ENCODE measurements at places on chromosomes 1 and 21.

GRCh38 chr1:246629030-246629429 is 62.8 kb downstream of the CNST start:
- no peak for DNase-seq

DNA sequence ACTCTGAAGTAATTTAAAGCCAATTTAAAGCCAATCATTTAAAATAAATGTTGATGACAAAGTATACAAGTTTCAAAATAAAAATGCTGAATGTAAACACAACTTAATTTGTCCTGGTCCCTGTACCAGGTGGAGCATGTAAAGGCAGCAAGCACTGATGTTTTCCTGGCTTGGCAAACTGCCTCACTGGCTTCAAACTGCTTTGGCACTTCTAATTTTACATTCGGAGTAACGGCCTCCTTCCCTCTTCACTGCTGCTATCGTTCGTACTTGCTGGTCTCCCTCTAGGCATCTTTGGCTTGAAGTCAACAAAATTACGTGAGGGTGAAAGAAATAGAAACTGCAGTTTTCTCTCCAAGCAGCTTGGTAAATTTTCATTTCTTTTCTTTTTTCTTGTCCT is 287.9 kb downstream of the LTN1 start:
- DNase-seq, result no peak

DNA sequence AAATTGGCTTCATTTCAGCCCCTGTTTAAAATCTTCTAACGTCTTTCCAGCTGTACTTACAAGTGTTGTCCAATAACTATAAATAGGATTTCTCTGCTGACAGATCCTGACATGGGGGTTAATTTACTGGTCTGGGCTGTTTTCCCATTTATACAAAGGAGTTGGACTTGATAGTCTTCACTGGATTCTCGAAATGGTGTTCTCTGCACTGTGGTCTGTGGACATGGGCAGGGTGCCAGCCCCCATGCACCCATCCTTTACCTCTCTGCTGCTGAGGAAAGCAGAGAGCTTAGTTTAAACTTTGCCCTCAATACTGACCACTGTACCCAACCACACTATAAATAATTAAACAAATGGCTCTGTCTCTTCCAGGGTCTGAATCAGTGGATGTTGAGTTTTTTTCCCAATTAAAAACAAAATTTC is 5.2 kb downstream of the DIO1 start:
- DNase-seq, result no peak

GRCh38 chr21:37432710-37433455 is 66.3 kb downstream of the DYRK1A start:
- no peak for DNase-seq

DNA sequence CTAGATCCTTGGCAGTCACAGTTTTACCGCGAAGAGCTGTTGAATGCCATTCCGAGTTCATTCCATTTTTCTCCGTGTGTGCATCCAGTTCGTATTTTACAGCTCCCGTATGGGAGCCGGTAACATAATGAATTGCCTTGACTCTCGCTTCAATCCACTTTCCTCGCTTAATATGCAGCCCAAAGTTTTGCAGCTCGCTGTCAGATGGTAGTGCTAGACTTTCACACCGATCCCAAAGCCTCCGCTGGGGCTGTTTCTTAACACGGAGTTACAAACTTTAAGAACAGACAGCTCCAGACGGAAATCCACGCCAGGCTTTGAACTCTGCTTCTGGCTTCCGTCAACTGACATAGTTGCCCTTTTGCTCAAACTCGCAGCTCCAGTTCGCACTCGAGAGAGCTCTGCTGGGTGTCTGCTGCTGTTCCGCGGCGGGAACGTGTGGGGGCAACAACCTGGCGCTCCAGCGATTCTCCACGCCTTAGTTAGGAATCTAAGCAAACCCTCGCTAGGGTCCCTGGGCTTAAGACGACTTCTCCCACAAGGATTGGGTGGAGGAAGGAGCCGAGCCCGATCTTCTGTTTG is 3.5 kb upstream of the ARID1A start:
- peak; percentile 54 for DNase-seq

GRCh38 chr1:195439661-195440060 is 1168.6 kb downstream of the KCNT2 start:
- DNase-seq, result no peak

DNA sequence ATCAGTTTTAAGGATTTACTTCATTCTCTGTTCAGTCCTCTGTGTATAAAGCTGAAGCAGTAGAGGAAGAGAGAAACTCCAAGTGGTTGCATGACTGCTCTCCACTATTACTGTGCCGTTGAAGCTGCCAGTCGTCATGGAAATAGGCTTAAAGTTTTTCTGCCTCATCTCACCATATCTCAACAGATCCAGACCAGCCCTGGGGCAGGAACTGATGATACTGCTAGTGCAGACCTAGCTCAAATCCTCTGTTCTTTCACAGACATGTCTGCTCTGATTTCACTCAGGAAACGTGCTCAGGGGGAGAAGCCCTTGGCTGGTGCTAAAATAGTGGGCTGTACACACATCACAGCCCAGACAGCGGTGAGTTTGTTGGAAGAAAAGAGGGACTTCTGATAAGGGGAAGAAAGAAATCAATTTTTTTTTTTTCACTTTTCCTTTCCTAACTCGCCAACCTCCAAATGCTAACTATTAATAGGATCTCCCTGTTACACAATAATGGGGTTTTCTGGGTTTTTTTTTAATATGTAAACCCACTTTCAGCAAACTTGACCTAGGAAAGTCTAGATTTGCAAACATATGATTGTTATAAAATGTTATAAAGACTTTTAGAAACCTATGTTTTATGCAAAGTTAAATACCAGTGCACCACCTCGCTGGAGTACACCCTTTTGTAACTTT is 22.2 kb upstream of the STRIP1 start:
- no peak for DNase-seq

GRCh38 chr1:38371505-38371844 is 324.9 kb upstream of the POU3F1 start:
- DNase-seq, result no peak

DNA sequence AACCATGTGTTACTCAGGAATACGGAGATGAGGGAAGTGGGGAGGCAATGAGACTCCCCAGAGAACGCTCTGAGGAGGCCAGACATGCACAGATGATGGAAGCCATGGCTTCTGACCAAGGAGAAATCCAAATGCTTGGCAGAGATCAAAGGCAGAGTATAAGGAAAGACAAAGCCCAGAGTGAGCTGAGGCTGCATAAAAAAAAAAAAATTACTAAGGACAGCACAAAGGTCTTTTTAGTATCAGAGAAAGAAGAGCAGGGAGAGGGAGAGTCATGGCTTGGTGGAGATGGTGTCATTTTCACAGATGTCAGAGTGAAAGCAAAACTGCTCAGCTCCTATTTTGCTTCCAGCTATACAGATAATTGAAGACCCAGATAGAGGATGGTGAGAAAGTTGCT is 8.1 kb upstream of the NCF2 start:
- no peak for DNase-seq

GRCh38 chr1:214791961-214792360 is 189.0 kb downstream of the CENPF start:
- no peak for DNase-seq

DNA sequence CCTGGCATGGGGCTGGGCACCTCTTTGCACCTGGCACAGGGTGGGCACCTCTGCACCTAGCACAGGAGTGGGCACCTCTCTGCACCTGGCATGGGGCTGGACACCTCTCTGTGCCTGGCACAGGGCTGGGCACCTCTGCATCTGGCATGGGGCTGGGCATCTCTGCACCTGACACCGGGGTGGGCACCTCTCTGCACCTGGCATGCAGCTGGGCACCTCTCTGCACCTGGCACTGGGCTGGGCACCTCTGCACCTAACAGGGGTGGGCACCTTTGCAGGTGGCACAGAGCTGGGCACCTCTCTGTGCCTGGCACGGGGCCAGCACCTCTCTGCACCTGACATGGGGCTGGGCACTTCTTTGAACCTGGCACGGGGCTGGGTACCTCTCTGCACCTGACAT is 29.4 kb upstream of the CCDC27 start:
- no peak for DNase-seq

GRCh38 chr1:73604739-73605138 is 593.2 kb downstream of the LRRIQ3 start:
- no peak for DNase-seq

- no peak for DNase-seq
These were observed 118.2 kb upstream of the ADGRL4 start for GRCh38 chr1:79124756-79125155.

DNA sequence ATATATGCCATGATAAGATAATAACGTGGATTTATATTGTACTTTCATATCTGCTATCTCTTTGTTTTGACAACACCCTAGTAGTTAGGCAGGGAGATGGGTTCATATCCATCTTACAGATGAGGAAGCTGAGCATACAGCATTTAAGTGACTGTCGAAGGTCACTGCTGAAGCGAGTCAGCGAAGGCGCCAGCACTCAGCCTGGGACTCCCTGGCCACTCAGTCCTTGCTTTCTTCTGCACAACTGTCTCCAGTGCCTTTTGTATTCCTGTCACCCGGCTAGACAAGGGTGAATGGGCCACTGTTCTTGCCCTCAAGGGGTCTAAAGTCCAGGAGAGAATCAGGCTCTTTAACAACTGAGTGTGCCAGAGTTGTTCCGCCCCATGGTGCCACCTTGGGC is 3.1 kb downstream of the ARHGEF10L start:
- DNase-seq, result no peak

GRCh38 chr1:228368801-228369607 is 37.6 kb downstream of the TRIM11 start:
- DNase-seq, result no peak

- DNase-seq, result no peak
These were observed 37.3 kb downstream of the MAST2 start for GRCh38 chr1:45840704-45841103.

- DNase-seq, result no peak
These were observed 43.5 kb upstream of the JAK1 start for GRCh38 chr1:65009724-65010420.

DNA sequence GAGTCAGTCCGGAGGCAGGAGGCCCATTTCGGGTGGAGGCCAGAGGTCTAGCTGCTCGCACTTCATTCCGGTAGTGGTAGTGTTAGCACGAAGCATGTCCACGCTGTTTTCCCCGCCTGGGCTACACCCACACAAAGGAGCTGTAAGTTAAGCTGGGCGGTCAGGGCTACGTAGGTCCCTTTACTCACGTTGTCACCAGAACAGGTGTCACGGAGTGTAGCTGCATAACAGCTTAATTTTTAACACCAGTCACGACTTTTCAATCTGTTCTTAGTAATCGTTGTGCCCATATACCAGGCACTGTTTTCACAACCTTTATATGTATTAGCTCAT is 15.6 kb downstream of the HLX start:
- no peak for DNase-seq

- DNase-seq, result no peak
These were observed 29.4 kb downstream of the MIER1 start for GRCh38 chr1:66954208-66954607.

GRCh38 chr21:37062593-37062935 is 10.3 kb downstream of the PIGP start:
- no peak for DNase-seq

DNA sequence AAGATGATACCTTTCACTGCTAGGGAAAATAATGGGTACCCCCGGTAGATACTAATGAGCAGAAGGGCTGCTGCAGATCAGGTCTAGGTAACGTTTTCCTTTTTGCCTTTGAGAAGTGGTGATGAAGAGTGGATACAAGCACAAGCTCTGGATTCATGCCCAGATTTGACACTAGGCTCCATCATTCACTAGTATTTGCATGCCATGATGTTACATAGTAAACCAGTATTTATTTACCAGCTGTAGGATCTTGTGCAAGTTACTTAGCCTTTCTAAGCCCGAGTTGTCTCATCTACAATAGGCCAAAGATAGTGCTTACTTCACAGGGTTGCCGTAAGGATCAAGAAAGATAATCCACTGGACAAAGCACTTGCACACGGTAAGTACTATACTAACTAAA is 14.2 kb downstream of the PTPN14 start:
- DNase-seq, result no peak

DNA sequence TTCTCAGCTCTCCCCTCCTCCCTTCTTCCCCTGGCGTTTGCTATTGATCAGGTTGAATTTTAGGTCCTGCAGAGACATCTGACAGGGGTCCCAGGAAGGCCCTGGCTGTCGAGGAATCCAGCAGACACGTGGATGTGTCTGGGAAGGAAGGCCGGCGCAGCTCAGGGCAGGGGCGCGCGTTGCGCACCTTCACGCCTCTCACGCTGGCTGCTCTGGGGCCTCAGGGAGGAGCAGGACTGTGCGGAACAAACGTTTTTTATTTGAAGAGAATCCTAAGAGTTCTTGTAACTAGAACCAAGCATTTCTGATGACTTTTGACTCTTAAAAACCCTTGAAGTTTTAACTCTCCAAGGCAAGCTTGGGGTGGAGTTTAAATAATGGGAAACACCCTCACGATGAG is 54.2 kb downstream of the SLC37A1 start:
- no peak for DNase-seq

GRCh38 chr21:21122680-21123079 is 124.5 kb downstream of the NCAM2 start:
- DNase-seq, result no peak

GRCh38 chr1:23742670-23743286 is 493 bp upstream of the ELOA start:
- no peak for DNase-seq
